ENCODE measurements at places on chromosomes 3 and 15. TPM values are rescaled to one million over a fixed set of nuclear protein-coding genes. Genes with fewer than 3 reads are reported as not detected.
A peak's percentile ranks its signal among the peaks of the same experiment; 100 is the strongest.

DNA sequence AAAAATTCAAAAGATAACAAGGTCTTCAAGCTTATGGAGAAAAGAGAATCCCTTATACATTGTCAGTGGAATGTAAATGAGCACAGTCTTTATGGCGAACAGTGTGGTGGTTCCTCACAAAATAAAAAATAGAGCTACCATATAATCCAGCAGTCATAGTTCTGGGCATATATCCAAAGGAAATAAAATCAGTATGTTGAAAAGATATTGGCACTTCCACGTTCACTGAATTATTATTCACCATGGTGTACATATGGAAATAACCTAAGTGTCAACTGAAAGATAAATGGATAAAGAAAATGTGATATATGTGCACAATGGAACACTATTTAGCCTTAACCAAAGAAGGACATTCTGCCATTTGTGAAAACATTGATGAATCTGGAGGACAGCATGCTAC is 1161.2 kb downstream of the ROBO2 start:
- H3K27me3 ChIP-seq = no peaks in the 10 kb centered on the region
- peak; percentile 5 for DNase-seq
- H3K36me3 ChIP-seq = no peaks in the 10 kb centered on the region
- no peak overlapping the region for H3K4me3 ChIP-seq
- H3K27ac ChIP-seq = no peak overlapping the region
- peaks cover 5% of the 10 kb centered on the region for H3K4me1 ChIP-seq

GRCh38 chr3:72665701-72666446 is 182.4 kb downstream of the SHQ1 start:
- no peaks in the 10 kb centered on the region for H3K4me1 ChIP-seq
- no peaks in the 10 kb centered on the region for H3K27me3 ChIP-seq
- no peak overlapping the region for H3K27ac ChIP-seq
- no peaks in the 10 kb centered on the region for H3K36me3 ChIP-seq
- H3K4me3 ChIP-seq = no peak overlapping the region
- DNase-seq = peak; percentile 27

DNA sequence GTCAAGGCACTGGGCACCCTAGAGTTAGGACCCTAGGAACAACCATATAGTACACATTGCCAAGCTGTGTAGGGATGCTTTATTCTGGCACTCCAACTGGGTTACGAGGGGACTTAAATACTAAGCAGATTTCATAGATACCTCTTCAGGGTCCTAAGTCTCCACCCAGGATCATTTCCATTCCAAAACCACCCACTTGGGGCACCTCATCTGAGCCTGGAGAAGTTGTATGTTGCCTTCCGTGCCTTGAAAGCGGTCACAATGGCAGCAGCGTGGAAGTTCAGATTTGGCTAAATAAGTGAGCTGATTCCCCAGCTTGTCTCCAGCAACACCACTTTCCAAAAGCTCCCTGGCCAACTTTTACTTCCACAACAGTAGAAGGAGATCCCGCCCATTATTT is 4.6 kb downstream of the TMEM202 start:
- no peak overlapping the region for H3K27ac ChIP-seq
- H3K27me3 ChIP-seq = peaks cover 74% of the 10 kb centered on the region
- H3K36me3 ChIP-seq = no peaks in the 10 kb centered on the region
- no peak for DNase-seq

DNA sequence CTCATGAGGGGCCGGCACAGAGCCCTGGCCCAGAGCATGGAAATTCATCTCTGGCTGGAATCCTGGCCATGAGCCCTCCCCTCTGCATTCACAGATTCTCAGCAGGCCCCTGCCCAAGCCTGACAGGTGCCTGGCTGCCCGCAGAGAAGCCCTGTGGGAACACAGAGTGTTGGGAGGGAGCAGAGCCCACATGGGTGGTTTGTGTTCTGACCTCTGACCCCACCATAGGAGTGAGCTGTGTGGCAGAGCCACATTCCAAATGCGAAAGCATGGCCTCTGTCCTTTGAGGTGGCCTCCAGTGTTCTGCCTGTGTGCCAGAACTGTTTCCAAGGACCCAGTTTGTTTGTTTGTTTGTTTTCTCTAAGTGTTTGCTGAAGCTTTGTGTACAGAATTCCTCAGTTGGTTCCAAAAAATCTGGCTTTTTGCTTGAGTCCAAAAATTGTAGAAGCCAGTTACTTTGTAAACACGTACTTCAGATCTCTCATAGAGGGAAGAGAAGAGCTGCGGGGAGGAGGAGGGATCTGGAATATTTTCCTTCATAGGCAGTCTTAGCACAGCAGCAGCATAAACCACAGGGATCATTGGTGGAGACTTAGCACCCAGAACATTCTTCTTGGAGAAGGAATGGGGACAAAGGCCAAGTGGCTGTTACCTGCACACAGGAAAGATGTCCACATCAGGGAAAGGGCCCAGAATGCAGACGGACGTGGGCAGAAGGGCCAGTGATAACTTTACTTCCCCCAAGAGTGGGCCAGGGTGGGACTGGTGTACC is 36.0 kb downstream of the GRAMD2A start:
- H3K36me3 ChIP-seq = no peaks in the 10 kb centered on the region
- no peak overlapping the region for H3K27ac ChIP-seq

The DLL4 gene
- total RNA-seq = 0.11 TPM

Measured in A673 (cell line).